ENCODE measurements at places on chromosomes 2 and 18.

- no peak for DNase-seq
Observed at GRCh38 chr2:187842978-187843847, 289.0 kb upstream of the TFPI start.

- DNase-seq = no peak
Observed at GRCh38 chr2:64627860-64628841, 25.6 kb downstream of the SERTAD2 start.

DNA sequence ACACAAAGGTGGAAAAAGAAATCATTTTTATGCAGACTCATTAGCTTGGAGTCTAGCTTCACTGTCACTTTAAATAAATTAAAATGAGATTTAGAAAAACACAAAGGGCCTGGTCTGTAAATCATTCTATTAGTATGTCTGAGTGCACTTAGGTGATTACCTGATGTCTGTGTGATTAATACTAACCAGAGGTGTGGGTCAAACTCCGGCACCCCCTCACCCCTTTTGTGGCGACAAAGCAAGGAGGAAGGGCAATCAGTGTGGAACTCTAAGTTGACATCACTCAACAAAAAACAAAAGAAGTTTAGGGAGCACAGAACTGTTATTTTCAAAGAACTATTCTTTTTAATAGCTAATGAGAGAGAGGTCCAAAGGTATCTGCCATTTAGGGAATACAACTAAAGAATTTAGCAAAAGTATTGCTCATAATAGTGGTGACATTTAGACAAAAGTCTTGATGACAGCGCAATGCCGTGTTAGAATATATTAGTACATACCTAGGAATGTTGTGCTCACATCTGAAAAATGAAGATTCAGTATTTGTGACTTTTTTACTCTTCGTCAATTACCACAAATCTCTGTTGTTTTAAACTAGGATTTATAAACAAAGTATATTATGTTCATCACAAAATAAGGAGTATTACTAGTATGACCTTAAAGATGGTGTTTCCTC lies 66.3 kb downstream of the ZEB2 start:
- DNase-seq = no peak

DNA sequence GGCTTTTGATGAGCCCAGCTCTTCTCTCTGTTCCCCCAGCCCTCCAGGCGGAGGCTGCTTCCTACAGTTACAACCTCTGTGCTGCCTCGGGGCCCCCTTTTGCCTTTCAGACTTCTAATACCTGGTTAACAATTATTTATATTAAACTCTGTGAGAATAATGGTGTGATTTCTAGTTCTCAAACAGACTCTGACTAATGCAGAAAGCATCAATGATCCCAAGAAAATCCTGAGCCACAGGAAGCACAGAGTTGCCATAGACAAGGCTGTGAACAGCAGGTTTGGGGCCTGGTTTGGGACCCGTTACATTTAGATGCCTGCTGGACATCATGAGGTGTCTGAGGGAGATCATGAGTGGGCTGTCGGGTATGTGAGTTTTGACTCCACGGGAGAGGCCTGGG lies 37.4 kb upstream of the MYO3B start:
- no peak for DNase-seq

GRCh38 chr2:158135096-158135495 lies 33.4 kb downstream of the UPP2 start:
- DNase-seq = no peak

GRCh38 chr2:236631856-236632291 lies 62.2 kb downstream of the ACKR3 start:
- no peak for DNase-seq

- no peak for DNase-seq
Observed at GRCh38 chr2:120826260-120826648, 90.6 kb downstream of the GLI2 start.

DNA sequence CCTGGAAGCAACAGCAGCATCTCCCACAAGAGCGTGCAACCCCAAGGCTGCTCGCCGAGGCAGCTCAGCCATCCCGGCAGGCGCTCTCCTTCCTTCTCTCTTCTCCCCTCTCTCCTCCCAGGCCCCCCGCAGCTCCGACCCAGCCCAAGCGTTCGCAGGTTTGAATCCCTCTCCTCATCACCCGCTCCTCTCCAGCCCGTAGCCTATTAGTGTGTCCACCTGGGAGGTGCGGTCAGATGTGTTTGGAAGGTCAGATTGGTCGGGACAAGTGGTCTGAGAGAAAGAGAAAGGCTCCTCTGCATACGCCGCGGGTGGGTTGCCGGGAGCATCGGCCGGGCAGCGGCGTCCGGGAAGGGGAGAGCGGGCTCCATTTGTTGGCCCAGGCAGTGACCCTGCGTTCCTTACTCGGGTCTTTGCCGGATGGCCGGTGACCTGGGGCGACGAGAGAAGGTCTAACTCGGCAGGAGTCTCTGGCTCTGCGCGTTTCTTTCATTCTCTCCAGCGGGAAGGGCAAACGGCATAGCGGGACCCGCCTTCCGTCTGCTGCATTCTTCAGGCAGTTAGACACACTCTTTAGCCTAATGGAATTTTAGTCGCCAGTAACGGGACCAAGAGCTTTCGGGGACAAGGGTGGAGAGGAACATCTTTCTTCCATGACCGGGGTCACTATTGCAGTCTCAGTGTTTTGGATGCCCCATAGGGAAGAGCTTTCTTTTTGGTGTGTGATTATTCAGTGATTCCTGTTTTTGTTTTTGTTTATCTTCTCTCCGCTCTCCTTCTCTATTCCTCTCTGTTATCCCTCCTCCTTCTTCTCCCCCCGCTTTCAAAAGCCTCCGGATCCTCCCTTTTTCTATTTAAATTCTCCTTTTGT lies 1.1 kb upstream of the TMEFF2 start:
- DNase-seq = no peak

DNA sequence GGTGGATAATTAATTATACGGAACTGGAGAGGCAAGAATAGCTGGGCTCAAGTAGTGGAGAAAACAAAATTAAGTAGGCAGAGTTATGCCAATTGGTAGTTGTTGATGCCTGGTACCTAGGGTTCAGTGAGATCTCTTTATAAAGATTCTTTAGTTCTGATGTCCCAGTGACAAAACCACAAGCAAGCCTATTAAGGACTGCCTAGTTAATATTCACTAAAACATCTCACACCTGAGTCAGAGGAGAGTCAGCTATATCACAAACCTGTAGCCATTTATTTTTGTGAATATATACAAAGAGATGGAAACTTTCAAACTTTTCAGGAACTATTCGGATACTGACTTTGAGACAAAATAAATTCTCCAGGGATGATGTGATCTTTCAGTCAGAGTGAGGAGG lies 213.9 kb upstream of the CYP26B1 start:
- DNase-seq = no peak

- no peak for DNase-seq
Observed at GRCh38 chr2:109679626-109680025, 65.5 kb downstream of the SOWAHC start.

DNA sequence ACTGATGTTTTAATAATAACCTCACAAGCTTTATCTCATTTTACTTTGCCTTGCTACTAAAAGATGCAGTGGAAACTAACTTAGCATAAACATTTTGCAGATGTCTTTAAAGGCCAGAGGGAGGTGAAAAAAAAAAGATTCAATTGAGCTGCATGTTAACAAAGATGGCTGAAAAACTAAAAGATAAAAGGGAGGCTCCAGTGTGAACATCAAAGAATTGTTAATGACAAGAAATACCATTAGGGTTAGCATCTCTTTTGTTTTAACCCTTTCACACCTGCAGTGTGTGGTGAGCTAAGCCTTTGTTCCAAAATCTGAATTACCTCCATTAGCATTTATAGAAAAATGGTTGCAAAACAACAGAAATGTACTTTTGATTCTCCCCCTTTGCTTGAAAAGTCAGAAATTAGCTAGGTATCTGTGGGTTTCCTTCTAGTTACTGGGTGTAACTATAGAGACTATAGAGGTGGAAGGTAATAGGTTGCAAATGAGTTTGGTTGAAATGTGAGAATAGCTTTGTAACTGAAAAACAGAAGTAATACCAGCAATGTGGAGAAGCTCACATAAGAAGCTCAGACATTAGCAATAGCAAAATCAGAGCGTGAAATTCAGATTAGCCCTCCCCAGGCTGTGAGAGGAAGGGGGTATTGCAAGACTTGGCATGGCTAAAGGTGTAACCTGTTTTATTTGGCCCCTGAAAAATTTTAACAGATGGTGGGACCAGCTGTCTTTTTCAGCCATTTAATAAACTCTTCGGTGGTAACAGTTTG lies 34.8 kb upstream of the SP5 start:
- no peak for DNase-seq

DNA sequence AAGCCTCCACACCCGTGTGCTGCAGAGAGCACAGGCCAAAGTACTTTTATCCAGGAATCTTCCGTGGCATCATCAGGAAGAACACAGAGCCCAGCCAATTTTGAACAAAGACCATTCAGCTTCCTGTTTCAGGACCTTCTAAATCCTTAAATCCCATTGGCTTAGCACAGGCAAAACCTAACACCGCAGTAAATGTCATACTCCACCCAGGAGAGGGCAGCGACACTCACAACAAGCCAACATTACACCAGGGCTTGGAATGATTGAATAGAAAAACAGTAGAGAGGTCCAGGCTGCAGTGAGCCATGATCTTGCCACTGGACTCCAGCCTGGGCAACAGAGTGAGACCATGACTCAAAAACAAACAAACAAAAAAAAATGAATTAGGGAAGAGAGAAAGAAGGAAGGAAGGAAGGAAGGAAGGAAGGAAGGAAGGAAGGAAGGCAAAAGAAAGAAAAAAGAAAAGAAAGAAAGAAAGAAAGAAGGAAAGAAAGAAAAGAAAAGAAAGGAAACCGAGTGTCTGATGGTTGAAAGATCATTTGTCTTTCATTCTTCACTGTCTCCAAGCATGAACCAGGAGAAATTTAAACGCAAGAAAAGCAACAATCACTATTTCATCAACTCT lies 144.6 kb upstream of the SATB2 start:
- no peak for DNase-seq

DNA sequence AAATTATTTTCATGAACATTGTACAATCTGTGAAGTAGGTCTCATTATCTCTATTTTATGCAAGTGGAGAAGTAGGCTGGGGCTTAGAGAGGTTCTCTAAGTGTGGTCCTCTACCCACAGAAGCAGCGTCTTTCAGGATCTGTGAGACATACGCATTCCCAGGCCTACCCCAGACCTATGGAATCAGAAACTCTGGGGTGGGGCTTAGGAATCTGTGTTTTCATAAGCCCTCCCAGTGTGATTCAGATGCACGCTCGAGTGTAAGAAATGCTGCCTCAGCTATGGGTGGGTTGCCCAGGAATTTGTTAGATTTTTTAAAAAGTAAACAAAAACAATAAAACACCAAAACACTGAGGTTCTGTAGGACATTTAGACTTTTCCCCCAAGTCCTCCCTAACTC lies 14.8 kb upstream of the ZAP70 start:
- DNase-seq = no peak

- DNase-seq = no peak
Observed at GRCh38 chr2:172416447-172417058, 10.8 kb upstream of the ITGA6 start.

- no peak for DNase-seq
Observed at GRCh38 chr2:155203178-155203577, 504.7 kb downstream of the KCNJ3 start.

GRCh38 chr18:13375302-13376255 lies 157.0 kb downstream of the LDLRAD4 start:
- DNase-seq = peak; percentile 57

- no peak for DNase-seq
Observed at GRCh38 chr2:28271919-28272250, 120.8 kb upstream of the FOSL2 start.

GRCh38 chr2:158835431-158835830 lies 40.3 kb downstream of the DAPL1 start:
- DNase-seq = no peak

DNA sequence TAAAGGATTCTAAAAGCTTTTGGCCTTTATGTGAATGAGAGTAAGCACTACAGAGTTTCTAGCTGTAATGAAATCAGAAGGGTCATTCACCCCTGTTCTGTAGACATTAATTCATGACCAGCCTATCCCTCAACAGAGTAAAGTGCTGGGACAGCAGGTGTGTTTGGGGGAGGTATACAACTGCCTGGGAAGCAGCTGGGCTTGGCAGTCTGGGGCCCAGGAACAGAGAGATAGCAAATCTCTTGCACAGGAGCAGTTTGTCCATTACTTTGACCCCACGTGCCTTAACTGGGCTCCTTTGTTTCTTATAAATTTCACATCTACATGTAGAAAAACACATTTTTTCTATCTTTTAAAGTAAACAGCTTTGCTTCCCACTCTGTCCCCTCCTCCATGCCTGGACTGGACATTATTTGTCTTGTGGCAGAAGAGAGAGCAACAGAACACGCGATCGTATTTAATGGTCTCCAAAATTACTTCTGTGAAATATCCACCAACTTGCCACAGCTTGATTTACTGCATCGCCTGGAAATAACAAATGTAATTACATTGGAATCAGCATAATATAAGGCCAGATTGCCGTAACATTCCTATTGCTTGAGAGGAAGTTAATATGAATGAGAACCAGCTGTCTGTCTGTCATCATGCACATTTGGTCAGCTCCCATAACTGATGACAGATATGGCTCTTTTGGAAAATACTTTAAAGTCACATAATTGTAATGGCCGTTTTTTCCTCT lies 263.8 kb downstream of the RBM43 start:
- no peak for DNase-seq

GRCh38 chr2:17627434-17627833 lies 86.9 kb downstream of the VSNL1 start:
- DNase-seq = no peak

DNA sequence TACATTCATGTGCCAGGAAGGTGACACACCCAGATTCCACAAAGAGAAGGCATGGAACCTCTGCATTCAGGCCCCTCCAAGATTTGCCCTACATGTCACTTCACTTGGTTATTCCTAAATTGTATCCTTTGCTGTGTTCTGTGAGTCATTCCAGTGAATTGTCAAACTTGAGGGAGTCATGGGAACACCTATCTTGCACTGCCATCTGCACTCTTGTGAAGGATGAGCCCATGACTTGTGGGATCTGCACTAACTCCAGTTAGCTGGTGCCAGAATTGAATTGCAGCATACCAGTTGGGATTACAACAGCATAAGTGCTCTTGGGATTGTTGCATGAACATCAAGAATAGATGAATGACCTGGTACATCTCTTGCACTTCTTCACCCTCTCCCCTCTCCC lies 1288.0 kb upstream of the ZEB2 start:
- no peak for DNase-seq

- DNase-seq = no peak
Observed at GRCh38 chr18:5519448-5520298, 24.1 kb downstream of the EPB41L3 start.

- no peak for DNase-seq
Observed at GRCh38 chr2:215828528-215829184, 184.7 kb downstream of the MREG start.

DNA sequence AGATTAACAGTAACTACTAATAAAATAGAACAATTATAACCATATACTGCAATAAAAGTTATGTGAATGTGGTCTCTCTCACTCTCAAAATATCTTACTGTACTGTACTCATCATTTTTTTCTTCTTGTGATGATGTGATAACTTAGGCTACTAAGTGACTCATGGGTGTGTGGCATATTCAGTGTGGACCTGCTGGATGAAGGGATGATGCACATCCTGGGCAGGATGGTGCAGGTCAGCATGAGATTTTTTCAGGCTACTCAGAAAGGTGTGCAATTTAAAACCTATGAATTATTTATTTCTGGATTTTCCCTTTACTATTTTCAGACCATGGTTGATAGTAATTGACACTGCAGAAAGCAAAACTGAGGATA lies 90.7 kb downstream of the NCKAP5 start:
- no peak for DNase-seq

GRCh38 chr2:144583741-144584453 lies 64.0 kb upstream of the ZEB2 start:
- no peak for DNase-seq
